Effector memory CD4-positive, alpha-beta T cell (primary cell): ENCODE measurements at places on chromosomes 12 and 14.
A peak's percentile ranks its signal among the peaks of the same experiment; 100 is the strongest.

DNA sequence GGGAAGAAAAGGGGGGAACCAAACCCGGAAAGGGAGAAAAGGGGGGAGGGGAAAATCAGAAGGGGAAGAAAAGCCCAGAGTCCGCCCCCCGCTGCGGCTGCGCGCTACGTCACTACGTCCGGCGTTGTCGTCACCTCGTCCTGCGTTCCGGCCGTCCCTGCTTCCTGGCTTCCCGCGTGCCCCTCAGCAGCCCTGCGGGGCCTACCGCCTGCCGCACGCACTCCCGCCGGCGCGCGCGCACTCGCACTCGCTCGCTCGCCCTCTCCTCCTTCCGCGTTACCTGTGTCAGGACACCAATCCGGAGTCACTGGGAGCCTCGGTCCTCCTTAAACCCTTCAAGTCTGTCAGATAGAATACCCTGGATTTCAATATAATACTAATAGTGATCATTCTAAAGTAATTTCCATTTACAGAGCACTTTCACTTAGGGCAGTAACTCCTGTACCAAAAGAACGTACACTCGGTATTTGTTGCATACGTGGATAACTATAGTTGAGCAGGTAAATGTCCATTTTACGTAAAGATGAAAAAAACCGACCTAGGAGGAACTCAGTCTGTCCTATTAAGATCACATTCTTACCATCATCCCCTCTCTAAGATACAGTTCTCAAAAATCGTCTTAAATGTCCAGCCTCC lies at the start of gene R3HDM2:
Gene R3HDM2 (minus strand): TSS at position 113 of the 636 bp plus-strand sequence. CDS start 120,615 bp downstream, outside the sequence.
- DNase-seq = peak; percentile 92

- no peak for DNase-seq
Observed at GRCh38 chr12:45907955-45908354, 82.4 kb downstream of the SCAF11 start.

- DNase-seq = no peak
Observed at GRCh38 chr12:69401940-69402339, 42.4 kb downstream of the YEATS4 start.

DNA sequence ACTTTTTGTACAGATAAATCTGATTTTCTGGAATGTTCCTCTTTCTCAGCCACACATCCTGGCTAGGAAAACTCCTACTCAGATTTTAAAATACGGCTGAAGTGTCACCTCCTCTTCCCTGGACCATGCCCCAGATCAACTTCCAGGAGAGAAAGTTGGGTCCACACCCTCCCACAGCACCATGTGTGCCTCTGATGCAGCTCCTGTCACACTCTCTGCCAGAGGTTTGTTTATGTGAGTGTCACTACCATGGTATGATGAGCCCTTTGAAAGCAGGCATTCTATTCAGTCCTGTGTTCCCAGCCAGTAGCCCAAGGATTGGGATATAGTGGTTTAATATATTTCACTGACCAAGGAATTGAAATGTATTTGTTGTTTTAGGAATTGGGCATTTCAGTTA lies 287.2 kb upstream of the ATP2B1 start:
- no peak for DNase-seq

GRCh38 chr14:101975231-101975630 lies 10.9 kb downstream of the DYNC1H1 start:
- no peak for DNase-seq

GRCh38 chr14:91315844-91316267 lies 71.4 kb upstream of the GPR68 start:
- peak; percentile 84 for DNase-seq

GRCh38 chr14:29743531-29743930 lies 184.1 kb downstream of the PRKD1 start:
- no peak for DNase-seq

GRCh38 chr12:123056053-123056452 lies 75.6 kb downstream of the ARL6IP4 start:
- DNase-seq = no peak

GRCh38 chr12:98669751-98670150 lies 24.7 kb downstream of the APAF1 start:
- no peak for DNase-seq

DNA sequence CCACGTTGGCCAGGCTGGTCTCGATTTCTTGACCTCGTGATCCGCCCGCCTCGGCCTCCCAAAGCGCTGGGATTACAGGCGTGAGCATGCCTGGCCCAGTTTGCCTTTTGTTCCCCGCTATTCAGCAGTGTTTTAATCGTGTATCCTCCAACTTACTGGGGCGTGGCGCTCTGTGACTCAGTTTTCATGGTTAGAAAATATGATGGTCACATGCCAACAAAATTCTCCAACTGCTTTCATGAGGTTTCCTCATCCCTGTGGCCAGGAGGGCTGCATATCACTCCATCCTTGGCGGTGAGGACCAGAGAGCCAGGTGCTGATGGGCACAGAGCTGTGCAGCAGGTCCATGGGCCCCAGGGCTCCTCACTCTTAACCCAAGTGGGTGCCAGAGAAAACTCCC lies 33.0 kb upstream of the PRMT8 start:
- no peak for DNase-seq

GRCh38 chr12:16349131-16349460 lies 1.7 kb downstream of the MGST1 start:
- DNase-seq = no peak

DNA sequence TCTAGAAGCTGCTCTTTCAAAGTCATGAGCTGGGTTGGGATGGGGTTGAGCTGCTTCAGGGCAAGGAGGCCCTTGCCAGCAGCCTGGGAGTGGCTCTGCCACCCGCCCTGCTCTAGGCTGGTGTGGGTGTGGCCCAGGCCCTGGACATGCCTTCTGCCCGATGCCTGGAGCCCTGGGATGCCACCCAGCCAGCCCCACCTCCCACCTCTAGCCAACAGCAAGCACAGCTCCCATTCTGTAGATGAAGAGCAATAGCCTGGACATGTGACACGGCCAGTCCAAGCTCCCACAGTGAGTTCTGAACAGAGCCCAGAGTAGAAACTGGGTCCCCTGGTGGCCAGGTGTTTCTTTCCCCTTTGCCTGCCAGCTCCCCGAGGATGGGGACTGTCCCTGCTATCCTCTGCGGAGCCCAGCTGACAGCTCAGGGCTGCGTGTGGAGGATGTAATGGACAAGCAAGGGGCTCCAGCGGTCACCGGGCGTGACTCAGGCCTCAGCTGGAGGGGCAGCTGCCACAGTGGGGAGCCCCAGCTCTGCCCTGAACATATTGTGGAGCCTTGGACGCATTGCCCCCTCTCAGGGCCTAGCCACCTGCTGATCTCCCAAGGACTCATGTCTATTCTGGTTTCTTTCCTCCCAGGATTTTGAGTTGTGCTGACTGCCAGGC lies 165.2 kb downstream of the TSPAN9 start:
- no peak for DNase-seq

GRCh38 chr14:51988221-51988620 lies 1.1 kb upstream of the RTRAF start:
- no peak for DNase-seq

DNA sequence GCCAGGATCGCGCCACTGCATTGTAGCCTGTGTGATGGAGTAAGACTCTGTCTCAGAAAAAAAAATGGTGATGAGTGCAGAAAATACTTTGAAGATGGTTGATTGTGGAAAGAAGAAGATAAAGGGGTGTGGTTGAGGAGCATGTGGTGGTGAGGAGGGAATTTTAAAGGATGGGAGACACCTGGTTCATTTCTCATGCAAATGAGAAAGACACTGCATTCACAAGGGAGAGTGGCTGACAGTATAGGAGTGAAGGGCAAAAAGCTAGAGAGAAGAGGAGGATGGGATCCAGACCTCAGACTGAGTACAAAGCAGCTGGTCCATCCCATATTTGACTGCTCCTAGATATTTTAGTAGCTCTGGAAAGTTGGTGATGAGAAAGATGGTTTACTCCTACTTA lies 206.0 kb downstream of the SNAPC1 start:
- no peak for DNase-seq

- DNase-seq = no peak
Observed at GRCh38 chr12:108797677-108798076, 59.7 kb downstream of the SSH1 start.

GRCh38 chr12:127165567-127166392 lies 1101.2 kb upstream of the TMEM132C start:
- DNase-seq = peak; percentile 27

GRCh38 chr14:25400607-25401206 lies 350.8 kb upstream of the STXBP6 start:
- no peak for DNase-seq

- no peak for DNase-seq
Observed at GRCh38 chr14:105056303-105056831, 8.9 kb downstream of the GPR132 start.

DNA sequence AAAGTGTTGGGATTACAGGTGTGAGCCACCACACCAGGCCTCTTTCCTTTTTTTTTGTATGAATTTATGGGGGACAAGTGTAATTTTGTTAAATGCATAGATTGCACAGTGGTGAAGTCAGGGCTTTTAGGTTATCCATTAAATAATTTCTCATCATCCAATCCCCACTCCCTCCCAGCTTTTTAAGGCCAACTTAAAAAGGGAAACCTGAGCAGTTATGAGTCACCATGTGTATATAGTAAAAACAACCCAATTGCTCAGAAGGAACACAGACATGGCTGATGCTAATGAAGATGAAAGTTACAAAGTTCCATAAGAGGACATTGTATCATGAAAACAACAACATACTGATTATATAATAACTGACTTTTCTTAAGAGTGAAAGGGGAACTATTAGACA lies 25.6 kb upstream of the ARID2 start:
- no peak for DNase-seq

DNA sequence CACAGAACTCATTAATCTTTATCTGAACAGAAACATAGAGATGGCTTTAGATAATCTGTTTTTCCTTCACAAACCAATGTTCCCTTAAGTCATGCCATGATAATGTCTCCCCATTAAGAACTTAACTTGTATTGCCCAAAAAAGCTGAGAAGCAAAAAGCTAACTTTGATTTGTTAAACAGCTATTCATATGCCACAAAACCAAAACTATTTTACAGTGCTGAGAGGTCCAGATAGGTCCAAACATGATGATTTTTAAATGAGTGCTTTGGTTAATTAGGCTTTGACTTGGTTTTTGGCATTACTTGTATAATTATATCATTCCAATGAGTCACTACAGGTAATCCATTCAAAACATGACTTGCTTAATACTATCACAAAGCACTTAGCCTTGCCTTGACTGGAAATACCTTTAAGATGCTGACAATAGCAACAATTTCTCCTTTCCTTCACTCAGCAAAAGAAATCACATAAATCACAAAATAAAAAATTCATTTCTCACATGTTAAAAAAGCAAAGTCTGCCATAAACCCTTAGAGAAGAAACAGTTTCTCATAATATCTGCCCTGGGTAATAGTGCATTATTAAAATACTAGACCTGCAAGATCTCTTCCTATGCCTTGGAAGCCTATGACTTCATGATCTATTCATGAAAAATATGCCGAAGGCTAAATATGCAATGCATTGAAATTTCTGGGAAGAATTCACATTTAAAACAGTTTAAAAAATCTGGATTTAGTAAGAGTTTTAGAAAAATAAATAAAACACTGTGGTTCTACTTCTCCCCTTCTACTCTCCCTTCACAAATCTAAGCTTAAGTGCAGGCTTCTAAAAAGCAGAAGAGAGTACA lies 52.0 kb upstream of the SAV1 start:
- DNase-seq = no peak

GRCh38 chr12:40238266-40238902 lies 13.6 kb downstream of the LRRK2 start:
- no peak for DNase-seq

DNA sequence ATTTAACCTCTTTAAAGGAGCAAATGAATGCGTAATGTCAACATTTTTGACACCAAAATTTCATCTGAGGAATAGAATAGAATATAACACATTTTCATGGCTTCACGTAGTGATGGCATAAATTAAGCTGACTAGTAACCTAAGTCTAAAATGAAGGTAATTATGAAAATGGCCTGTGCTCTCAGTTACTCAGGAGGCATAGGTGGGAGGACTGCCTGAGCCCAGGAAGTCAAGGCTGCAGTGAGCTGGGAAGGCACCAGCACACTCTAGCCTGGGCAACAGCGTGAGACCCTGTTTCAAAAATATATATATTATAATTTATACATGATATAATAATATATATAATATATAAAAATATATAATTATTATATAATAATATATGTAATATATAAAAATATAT lies 383.2 kb upstream of the ATP2B1 start:
- DNase-seq = no peak

DNA sequence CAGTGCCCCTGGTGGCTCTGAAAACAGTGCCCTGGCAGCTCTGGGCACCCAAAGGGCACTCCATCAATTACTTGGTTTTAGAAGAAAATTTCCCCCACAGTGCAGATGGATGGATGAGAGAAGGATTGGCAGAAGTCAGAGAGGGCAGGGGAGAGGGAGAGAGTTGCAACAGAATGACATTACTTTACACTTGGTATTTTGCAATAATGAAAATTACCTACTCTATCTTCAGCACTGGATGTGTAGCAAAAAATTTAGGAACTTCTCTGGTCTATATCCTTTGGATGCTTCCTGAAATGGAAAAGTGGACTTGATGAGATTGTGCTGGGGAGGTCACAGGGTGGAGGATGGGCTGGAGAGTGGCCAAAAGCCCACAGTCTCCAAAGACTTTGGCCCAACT lies 193.2 kb downstream of the CHST11 start:
- DNase-seq = no peak

DNA sequence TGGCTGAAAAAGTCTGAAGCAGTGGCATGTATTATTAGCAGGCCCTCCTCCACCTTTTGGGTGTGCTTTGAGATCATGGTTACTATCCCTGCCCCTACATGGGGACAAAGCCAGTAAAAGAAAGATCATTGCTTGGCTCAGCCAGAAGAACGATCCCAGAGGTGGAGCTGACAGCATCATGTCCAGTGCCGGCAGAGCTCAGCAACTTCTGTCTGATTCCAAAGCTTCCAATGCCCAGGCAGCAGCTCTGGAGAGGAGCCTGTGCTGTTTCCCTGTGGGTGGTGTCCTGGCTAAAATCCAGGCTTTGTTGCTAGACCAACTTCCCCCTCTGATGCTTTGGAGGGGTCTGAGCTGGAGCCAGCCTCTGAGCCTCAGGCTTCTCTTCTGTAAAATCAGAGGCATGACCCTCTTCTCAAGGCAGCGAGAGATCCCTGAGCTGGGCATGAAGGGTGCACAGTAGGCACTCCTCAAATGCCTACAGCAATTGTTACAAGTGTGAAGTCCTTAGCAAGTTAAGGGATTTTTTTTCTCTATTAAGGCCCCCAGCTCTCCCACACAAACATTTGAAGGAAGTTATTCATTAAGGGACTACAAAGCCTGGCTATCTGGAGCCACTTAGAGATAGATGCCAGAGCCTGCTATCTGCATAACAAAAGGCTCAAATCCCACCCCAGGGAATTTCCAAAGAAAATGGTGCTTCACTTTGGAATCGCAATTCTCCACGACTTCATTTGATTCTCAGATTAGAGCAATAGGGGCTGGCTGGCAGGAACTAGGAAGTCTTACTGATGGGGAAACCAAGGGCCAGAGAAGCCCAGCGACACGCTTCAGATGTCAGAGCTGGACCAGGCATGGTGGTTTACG lies 10.9 kb upstream of the GSC start:
- DNase-seq = no peak
